ENCODE measurements at places on chromosomes 6 and 20.

DNA sequence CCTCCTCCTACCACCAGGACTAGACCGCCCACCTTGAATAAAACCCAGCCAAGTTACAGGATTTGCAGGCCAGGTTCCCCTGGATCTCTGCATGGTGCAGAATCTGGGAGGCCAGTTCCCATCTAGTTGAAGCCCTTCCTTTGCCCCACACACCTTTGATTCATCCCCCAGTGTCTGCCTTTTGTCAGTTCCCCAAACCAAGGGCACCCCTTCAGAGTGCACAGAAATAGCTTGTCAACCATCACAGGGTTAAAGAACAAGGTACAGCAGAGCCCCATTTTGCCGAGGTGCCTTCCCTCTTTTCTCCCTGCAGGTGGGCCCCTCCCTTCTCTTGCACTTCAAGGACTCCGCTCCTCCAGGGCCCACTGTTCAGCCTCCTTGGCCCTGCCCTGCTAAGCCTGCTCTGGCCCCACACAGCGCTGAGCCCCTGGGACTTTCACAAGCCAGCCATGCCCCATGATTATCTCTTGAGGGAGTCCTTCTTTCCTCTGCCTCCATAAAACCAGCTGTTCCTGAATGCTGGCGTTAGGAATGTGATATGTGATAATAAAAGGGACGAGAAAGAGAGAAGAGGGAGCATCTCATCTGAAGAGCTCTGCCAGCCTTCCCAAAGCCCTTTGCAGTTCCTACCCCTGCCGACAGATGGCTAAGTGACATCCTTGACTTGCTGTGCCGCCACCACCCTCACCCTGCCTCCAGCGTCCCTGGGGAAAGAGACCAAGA is 280.3 kb downstream of the CDC5L start:
- DNase-seq, result peak; percentile 12

- no peak for DNase-seq
These were observed 236.3 kb upstream of the ZNF217 start for GRCh38 chr20:53829724-53830521.

DNA sequence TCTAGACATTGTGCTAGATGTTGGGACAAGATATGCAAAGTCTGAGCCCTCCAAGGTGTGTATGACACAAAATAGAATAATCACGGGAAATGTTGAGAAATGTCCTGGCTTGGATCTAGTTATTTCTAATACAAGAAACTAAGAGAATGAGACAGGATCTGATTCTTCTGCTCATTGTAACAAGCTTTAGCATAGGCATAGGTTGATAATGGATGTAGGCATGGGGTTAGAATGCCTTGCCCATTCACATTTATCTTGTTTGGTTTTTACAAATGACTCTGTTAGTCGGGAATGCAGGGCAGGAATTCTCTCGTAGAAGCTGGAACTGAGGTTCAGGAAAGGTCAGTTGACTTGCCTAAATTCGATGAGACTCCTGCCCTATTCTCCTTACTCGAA is 1.5 kb upstream of the SLC26A8 start:
- DNase-seq, result no peak

- no peak for DNase-seq
These were observed 8.8 kb downstream of the CDH4 start for GRCh38 chr20:61260905-61261304.

GRCh38 chr20:61982191-61982950 is 83.3 kb downstream of the TAF4 start:
- DNase-seq, result peak; percentile 25

DNA sequence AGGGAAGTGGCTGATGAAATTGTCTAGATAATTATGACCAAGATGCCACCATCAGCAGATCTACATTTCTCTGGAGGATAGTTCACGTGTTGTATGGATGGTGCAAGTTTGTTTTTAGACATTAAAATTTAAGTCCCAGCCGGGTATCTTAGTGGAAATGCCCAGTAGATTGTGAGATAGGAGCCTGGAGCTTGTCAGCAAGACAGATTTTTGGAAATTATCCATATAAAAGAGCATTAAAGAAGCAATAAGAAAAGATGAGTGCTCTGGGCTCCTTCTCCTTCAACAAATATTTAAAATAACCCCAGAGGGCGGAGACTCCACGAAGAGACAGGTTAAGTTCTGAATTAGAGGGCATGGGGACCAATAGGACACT is 47.6 kb upstream of the SMLR1 start:
- no peak for DNase-seq

- no peak for DNase-seq
These were observed 97.5 kb downstream of the ARMC2 start for GRCh38 chr6:108945681-108946159.

- DNase-seq, result no peak
These were observed 39.2 kb downstream of the KCNK5 start for GRCh38 chr6:39189915-39190544.

DNA sequence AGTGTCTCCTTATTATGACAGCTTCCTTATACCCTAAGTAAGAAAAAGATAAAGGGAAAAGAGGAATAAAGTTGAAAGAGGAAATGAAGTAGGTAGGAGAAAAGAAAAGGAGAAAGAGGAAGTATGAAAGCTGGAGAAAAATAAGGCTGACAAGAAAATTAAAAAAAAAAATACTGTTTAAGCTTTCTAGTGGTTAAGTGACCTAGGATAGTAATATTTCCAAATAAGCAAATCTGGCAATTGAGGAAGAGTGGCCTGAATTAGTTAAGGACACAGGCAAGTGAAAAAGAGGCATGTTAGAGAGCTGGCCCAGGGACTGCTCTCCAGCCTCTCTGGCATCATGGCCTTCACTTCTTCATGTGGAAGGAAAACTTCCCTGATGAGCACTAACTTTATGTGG is 76.5 kb upstream of the ADGRF1 start:
- DNase-seq, result no peak

DNA sequence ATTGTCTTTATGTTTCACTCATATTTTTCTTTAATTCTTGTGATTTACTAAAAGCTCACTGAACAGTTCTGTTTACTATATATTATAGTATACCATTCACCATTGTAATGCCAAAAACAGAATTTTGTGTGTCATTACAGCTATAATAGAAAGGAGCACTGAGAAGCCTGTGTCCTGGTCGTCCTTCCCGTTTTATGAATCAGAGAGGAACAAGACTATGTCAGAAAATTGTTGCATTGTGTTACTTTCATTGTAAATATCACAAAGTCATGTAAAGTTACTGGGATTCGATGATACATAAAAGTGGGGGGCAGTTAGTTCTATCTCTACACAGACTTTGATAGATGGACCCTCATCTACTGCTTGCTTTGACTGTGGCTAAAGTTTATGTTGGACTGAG is 145.1 kb downstream of the QKI start:
- no peak for DNase-seq

DNA sequence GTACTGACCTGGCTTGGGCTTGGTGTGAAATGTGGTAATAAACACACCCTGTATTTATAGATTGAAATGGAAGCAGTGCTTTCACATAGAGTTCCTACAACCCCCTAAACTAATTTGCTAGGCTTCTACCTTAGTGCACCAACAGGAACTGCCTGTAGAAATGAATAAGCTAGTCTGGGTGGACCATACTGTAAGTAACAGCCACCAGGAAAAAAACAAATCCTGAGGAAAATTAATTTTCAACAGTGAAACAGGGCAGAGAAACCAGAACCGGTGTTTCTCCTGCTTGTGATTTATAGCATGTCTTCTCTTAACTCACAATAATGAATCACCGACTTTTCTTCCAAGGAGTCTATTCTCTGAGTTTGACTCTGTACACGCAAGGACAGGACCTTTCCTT is 184.8 kb upstream of the HDAC2 start:
- DNase-seq, result no peak

DNA sequence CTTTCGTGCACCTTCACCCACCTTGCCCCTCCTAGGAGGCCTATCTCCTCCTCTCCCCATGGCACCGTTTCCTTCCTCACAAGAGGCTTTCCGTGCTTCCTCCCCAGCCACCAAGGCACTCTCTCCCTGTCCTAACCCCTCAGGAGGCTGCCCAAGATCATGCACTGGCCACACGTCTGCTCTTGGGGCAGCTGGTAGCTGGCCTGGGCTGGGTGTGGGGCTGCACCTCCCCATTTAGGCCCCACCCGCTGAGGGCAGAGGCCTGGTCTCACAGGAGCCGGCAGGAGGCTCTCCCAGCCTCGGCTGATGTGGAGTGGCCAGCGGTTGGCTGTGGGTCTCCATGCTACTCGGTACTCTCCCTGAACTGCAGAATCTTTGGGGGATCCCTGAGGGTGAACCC is 13.6 kb downstream of the NOL4L start:
- DNase-seq, result no peak

DNA sequence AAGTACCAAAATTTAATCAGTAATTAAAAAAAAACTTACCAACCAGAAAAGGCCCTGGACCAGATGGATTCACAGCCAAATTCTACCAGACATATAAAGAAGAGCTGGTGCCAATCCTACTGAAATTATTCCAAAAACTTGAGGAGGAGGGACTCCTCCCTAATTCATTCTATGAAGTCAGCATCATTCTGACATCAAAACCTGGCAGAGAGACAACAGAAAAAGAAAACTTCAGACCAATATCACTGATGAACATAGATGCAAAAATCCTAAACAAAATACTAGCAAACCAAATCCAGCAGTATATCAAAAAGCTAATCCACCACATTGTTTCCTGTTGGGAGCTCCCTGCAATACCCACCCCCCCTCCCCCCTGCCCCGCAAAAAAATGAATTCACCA is at the start of gene WFDC11:
TSS of gene WFDC11 (minus strand) at position 101 of the 400 bp plus-strand sequence. CDS start 19,639 bp downstream, outside the sequence.
- no peak for DNase-seq
